Stimulated activated CD4-positive, alpha-beta T cell treated with anti-CD3 and anti-CD28 coated beads, Interleukin-1b, Interleukin-23, amount 100 ng/mL, for 48 hours (primary cell): ENCODE measurements at places on chromosomes 5 and 9.

DNA sequence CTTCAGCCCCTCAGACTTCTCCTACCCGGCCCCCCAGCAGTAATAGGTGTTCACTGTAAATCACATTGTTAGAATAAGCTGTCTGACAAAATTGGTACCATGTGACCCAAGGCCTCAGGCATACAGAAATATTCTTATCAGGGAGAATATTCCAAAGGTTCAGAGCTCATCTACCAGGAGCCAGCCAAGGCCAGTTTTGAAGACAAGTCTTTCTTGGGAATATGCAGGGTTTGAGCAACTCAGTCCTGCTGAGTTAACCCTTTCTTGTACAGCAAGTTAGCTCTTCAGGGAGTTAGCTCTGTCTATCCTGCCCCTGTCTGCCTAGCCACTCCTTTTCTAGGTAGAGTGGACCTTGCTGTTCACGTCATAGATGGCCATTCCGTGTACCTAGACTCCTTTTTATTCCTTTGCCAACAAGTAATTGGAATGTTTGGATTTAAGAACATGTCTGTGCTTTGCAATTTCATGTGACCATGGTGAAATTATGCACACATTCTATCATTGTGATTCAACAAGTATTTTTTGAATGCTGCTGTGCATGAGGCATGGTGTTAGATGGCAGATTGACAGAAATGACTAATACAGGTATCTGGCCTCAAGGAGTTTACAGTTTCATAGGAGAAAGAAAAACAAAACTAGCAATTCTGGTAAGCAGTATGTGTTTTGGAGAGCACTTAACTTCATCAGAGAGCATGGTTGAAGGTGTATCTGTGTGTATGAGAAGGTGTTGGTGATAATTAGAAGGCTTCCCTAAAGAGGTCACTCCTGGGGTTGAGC is 22.6 kb downstream of the TGFBR1 start:
- no peak for DNase-seq

DNA sequence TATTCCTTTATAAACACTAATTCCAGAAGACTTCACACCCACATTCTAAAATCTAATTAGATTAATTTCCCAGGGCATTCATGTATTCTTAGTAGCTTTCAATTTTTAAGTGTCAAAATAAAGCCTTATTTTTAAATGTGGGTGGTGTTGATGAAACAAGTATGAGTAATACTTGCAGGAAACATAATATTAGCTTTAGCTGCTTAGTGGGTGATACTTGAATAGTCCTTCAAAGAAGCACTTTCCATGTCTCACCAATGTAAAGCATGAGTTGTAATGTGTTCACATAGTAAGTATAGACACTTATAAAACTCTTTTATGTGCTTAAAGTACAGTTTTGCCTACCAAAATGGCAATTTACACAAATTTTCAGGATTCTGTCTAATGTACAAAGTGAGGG is 6.9 kb downstream of the FNBP1 start:
- no peak for DNase-seq

GRCh38 chr9:16175461-16175860 is 622.6 kb downstream of the CCDC171 start:
- DNase-seq: no peak

GRCh38 chr5:114339108-114339507 is 22.8 kb upstream of the KCNN2 start:
- no peak for DNase-seq

DNA sequence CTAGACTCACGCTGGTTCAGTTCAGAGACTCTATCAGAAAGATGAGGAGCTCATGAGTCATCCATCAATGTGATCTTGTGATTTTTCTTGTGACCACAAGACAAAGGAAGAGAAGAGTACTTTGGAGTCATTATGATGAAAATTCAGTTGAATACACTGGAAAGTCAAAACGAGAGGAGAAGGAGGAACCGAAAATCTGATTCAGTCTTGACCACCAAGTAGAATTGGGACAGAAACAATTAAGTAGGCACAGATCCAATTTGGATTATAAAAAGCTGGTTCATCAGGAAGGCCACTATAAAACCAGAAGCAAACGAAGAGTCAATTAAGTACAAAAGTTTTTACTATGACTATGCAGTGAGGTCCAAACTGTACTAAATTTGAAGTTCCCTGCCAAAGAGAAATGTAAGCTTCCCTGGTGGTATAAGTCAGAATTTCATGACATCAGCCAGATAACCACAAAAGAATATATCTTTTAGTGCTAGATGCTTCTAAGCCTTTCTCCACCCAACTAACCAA is 90.9 kb downstream of the THBS4 start:
- DNase-seq: peak; percentile 18

GRCh38 chr9:119441338-119441737 is 72.1 kb upstream of the BRINP1 start:
- no peak for DNase-seq

DNA sequence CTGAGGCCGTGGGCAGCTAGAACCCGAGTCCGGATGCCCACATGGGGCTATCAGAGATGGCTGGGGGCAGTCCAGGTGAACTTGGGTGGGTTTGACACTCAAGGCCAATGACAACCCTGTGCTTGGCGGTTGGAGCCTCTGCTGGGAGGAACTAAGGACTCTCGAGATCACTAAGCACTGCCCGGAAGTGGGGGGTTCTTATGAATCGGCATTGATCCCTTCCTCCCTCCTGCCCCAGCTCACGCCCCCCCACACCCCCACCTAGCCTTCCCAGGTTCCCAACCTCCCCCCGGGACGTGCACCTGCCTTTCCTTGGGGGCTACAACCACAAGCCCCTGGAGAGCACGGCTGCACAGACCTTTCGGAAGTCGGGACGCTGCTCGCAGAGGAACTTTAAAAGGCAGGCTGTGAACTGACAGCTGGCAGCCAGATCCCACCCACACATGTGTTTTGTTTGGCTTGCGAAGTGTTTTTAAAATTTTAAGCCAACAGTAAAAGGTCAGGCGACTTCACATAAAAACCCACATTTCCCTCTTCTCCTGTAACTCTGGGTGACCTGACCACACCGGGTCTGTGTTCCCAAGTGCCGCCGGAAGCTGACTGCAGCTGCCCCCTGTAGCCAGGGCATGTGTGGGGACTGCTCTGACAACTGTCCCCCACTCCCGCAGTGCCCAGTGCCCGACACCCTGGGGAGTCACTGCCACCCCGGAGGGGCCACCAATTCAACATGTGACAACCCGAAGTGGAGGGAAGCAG is 5.1 kb upstream of the RALGDS start:
- DNase-seq: no peak

DNA sequence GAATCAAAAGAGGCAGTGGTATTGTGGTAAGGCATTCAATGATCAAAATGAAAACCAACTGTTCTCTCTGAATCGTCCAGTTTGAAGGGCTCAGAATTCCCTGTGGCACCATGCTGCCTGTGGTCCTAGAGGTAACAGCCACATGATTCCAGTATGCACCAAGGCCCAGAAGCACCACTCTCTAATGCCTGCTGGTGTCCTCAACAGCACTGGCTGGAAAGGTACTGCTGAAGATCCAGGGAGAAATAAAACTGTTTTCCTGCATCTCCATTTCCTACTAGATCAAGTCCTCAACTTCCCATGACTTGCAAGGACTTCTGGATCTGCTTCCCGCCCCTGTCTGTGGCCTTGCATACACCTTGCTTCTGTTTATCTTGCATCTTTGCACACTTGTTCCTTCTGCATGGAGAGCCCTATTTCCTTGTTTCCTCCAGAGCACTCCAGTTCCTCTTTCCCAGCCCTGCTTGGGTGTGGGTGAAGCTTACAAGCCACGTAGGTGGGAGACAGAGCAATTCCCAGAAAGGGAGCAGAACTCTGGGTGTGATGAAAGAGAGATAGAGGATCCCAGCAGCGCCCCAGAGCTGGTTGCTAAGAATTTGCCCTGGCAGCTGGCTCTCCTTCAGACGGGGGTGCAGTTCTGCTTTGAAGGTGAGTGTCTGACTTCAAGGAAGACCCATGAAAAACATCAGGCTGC is 41.0 kb upstream of the EQTN start:
- no peak for DNase-seq

GRCh38 chr5:104170926-104171325 is 608.3 kb upstream of the NUDT12 start:
- no peak for DNase-seq

DNA sequence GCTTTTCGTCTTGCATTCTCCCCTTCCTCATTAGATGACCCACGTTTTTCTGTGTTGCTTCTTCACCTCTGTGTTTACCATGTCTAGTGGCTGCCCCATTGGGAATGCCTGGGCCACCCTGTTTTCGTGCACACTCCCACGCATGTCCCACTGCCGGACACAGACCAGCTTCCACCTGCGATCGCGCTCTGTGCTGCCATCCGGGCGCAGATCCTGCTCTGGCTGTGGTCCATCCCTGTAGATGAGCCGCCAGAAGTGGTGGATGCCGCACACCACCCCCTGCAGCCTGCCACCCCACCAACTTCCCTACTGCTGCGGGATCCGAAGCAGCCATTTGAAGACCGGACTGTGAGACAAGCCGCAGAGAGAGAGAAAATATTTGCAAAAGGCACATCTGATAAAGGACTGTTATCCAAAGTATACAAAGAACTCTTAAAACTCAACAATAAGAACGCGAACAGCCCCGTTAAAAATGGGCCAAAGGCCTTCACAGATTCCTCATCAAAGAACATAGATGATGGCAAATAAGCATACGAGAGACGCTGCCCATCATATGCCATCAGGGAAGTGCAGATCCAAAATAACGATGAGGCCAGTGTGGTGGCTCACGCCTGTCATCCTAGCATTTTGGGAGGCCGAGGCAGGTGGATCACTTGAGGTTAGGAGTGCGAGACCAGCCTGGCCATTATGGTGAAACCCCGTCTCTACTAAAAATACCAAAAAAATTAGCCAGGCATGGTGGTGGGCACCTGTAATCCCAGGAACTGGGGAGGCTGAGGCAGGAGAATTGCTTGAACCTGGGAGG is 163.7 kb downstream of the COL23A1 start:
- no peak for DNase-seq

DNA sequence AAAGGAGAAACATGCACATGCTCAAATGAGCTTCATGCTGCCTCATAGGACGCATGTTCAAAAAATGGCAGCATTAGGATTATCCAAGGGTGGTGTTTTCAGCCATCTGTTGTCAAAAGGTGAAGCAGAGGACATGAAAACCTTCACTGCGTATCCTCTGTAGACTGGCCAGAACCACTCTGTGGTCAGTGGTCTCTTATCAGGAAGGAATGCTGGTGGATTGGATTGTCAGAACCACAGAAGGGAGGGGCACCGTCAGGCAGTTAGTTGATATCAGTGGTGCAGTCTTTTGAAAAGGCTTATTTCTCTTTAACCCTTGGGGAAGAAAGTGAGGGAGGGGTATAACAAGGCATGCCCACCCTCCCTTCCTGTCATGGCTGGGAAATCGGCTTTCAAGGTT is 100.1 kb downstream of the FBXL7 start:
- DNase-seq: no peak

GRCh38 chr5:73233461-73234203 is 60.6 kb downstream of the TMEM174 start:
- no peak for DNase-seq

- no peak for DNase-seq
These were observed 57.7 kb downstream of the SMARCA2 start for GRCh38 chr9:2072752-2073405.
